ENCODE measurements at places on chromosomes 1 and 21.
A peak's percentile ranks its signal among the peaks of the same experiment; 100 is the strongest.

GRCh38 chr1:110233861-110234260 is 23.7 kb downstream of the KCNC4 start:
- DNase-seq = no peak

DNA sequence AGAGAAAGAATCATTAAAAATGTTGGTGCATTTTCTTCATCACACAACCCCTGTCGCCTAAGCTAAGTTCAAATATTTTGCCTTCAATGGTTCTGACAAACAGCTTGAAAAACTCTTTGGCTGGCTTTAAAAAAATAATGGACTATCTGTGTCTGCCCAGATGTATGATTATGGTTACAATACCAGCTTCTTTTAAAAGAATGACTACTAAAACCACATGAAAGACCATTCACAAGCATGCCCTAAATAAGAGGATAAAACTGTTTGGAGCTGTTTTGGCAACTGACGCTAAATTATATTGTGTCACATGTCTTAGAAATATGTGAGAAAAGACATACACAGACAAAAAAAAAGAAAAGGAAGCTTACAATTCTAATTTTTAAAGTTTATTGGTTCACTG is 23.7 kb upstream of the PLPPR4 start:
- no peak for DNase-seq

- DNase-seq = no peak
These were observed 33.0 kb downstream of the KANK4 start for GRCh38 chr1:62285984-62286785.

DNA sequence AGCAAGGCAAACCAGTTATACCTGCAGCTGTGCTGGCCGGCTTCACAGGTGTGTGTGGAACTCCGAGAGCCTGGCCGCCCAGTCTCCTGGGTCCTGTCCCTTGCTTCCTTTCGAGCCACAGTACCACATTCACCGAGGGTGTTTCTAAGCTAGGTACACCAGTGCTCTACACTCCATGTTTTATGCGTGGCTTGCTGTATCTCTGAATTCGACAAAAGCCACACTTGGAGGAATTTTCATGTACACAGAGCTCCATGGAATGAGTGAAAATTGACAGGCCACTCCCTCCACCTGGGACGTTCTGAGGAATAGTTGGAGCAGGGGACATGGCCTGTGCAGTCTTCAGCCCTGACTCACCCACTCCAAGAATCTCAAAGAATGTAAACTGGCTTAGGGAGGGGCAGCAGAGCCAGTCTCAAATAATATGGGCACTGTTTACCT is 14.0 kb downstream of the ETS2 start:
- peak; percentile 64 for DNase-seq

DNA sequence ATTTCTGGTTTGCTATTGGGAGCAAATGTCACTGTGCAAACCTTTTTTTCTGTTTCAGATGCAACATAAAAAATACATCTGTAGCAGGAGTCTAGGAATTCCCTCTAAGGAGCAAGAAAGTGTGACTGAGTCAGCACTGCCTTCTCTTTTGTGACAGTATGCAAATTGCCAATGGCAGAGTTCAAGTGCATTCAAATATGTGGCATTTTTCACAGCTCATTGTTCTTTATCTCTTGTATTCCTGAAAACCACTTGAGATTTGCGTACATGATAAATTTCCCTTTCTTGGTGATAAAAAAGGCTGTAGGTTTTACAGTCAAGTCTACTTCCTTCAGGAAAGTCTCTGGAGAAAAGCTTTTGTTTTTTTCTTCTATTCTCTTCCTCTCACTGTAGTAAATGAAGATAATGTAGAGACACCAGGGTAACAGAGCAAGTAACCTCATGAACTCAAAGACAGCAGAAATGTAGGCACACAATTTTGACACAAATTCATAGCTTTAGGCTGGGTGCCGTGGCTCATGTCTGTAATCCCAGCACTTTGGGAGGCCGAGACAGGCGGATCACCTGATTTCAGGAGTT is 129.7 kb upstream of the L1TD1 start:
- DNase-seq = no peak

DNA sequence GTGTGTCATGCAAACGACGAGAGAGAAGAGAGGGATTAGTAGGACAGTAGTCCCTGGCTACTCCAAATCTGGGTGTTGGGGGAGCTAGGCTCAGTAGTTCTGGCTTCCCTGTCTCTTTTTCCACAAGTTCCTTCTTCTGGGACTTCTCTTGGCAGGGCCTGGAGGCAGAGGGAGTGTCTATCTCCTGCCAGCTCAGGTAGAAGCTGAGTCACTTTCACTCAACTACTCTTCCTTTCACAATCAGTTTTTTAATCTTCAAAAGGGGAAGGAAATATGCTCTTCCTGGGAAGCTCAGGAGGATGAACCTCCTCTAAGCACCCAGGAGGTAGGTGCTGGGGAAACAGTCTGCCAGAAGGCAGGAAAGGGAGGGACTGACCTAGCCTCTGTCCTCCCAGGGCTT is 35.2 kb upstream of the MAGOH start:
- DNase-seq = no peak

DNA sequence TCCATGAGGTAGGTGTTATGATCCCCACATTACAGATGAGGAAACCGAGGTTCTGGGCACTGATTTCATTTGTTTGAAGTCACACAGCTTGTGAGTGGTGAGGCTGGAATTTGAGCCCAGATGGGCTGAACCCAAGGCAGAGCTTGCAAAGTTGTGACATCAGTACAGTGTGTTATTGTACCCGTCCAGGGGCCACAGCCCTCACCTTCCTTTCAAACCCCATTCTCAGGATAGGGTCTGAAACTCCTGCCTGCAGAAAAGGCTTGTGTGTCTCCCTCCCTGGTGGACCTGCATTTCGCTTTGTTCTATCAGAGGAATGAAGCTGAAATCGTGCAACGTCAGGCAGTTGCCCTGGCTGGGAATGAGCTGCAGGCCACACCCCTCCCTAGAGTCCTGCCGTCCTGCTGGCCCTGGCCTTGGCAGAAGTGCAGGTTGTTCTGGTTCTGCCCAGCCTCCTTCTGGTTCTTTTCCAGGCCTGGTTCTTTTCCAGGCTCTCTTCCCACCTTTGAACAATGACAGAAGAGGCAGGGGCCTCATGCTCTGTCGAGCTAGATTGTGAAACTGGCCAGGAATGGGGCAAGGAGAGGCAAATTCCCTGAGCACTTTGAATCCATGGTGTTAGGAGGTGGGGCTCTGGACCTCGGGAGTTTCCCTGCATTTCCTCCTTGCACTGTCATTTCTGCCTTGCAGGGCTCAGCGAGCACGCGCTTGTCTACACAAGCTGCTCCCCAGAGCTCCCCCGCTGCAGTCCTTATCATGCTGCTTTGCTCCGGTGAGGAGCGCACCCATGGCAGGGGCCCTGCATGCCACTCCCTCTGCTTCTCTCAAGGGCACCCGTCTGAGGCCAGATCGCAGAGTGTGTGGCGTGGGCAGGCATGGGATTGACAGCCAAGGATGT is 8.2 kb upstream of the MYOM3 start:
- peak; percentile 43 for DNase-seq

DNA sequence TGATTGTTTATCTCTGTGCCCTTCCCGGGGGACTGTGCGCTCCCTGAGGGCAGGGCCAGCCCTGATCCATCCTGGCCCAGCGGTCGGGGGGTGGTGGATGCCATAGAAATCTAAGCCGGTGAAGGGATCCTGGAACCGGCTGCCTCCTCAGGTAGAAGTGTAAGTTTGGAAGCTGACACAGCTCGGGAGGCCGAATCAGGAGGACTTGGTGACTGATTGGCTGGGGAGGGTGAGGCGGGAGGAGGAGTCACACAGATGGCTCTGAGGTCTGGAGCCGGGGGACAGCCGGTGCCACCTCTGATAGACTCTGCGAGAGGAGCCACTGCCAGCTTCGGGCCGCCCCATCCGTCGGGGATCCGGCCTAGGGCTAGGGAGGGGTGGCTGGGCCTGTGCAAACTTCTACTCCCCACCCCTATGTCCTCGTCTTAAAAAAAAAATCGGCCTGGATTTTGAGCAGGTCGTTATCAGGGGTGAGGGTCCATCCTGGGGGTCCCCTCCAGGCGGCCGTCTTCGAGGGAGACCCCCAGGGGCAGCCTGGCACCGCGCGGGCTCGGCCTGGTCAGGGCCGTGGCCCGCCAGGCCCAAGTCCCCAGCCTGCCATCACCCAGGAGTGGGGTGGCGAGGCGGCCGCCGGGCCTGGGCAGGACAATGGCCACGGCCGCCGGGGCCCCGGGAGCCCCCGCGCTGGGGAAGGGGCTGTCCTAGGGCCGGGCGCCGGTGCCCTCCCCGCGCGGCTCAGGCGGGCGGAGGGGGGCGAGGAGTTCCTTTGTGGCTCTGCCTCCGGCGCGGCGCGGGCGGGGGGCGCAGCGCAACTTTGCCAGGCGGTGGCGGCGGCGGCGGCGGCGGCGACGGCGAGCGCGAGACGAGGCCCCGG is 708 bp upstream of the ZNF362 start:
- DNase-seq = peak; percentile 88

DNA sequence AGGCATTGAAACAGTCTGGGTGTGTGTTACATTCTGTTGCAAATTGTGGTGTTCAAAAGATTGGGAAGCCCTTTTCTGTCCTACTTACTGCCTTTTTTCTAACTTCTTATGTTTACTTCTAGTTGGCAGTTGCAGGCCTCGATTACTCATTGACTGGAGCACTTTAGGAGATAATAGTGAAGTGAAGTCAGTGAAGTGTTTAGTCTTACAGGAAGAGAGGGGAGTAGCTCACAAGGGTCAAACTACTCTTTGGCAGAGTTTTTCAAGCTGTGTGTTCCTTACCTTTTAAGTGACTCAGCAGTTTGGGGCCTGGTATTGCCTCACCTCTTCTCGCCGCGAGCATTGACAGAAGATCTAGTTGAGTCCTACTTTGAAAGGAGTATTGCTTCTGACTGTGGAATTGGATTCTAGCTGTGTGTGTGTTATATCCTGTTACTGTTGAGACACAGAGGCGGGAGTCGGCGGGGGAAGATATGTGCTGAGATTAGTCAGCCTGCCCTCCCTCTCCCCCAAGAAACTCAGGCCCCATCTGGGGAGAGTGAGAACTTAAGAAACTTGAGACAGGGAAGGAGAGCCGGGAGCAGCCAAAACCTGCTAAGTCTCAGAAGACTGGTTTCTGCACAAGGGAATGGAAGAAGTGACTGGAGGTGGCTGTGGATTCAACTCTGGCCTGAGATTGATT is 19.3 kb downstream of the AHCYL1 start:
- DNase-seq = peak; percentile 75

DNA sequence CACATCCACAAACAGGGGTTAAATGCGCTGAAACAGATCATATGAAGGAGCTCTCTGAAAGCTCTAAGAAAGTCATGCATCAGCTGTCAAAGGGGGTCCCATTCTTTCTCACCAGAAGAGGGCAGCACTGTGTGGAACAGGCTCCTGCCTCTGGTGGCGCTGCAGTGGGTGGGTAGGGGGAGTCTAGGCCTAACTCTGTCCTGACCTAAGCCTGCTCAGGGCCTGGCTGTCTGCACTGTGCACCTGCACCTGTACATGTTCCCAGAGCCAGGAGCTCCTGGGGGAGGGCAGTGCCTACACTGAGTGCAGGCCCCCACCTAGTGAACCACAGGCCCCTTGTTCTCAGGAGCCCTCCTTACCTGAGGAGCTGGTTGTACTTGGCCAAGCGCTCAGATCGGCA is 16.0 kb downstream of the ENO1 start:
- DNase-seq = no peak

GRCh38 chr21:28944296-28944695 is 48.4 kb downstream of the LTN1 start:
- no peak for DNase-seq

DNA sequence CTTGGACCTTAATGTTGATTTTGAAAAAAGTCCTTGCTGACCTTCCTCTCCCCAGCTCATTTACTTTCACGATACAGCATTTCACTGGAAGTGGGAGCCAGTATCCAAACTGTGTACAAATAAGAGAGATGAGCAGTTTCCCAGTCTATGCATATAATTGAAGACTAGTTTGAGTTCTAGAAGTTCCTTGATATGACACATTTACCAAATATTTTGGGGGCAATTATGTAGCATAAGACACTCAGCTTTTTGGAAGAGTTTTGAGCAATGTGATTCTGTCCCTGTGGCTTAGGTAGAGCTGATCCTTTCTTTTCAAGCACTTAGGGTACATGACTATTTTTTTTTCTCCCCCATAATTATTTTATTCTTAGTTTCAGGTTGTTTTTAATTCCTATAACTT is 26.4 kb downstream of the GIPC2 start:
- DNase-seq = no peak

DNA sequence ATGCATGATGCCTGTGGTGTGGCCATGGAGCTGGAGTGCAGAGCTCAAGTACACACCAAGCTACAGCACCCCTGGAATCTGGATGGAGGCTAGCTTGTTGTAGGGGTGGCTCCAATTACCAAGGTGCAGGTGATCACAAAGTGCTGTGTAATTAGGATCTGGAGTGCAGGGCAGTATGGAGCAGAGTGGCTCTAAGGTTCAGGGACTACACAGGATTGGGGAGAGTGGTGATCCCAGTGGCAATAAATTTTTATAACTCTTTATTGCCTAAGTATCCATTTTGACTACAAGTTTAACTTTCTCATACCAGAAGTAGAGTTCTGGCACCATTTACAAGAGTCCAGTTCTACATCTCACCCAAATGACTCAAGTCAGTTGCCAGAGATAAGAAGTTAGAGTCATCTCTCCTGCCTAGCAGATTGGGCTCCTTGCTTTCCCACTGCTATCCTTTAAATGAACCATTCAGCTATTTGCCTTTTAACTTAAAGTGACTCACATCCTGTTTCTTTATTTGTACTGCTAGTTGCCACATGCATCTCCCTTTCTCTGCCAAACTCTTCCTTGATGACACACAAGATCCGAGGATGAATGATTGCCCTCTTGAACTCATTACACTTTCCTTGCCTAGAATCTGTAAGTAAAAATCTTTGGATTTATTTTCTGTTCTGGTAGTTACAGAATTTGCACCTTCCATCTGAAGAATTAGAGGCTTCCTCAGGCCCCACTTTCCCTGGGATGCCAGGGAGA is 427.2 kb downstream of the KCNT2 start:
- DNase-seq = no peak

DNA sequence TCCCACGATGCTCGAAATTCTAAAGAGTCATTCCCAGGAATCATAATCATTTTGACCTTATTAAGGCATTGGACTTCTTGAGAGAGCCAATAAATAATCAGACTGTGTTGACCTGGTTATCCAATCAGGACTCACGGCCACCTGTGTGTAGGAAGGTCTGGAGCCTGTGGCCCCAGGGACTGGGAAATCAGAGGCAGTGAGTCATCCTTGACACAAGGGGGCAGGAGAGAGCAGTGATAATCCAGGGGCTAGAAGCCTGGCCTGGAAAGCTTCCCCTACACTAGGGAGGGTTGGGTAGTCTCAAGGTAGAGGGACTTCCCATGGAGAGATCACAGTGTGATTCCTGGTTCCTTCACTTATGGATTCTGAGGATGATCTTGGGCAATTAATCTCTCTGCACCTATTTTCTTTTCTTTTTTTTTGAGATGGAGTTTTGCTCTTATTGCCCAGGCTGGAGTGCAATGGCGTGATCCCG is 4.7 kb downstream of the MR1 start:
- no peak for DNase-seq

GRCh38 chr1:210301615-210302000 is 27.1 kb upstream of the HHAT start:
- no peak for DNase-seq

GRCh38 chr1:41323243-41323642 is 38.0 kb upstream of the FOXO6 start:
- no peak for DNase-seq
